Amniotic stem cell (primary cell): ENCODE measurements at places on chromosomes 6 and 20.

GRCh38 chr6:16089232-16090062 lies 39.4 kb upstream of the MYLIP start:
- no peak for DNase-seq

GRCh38 chr6:1438471-1438881 lies 49.1 kb downstream of the FOXF2 start:
- DNase-seq, result no peak

DNA sequence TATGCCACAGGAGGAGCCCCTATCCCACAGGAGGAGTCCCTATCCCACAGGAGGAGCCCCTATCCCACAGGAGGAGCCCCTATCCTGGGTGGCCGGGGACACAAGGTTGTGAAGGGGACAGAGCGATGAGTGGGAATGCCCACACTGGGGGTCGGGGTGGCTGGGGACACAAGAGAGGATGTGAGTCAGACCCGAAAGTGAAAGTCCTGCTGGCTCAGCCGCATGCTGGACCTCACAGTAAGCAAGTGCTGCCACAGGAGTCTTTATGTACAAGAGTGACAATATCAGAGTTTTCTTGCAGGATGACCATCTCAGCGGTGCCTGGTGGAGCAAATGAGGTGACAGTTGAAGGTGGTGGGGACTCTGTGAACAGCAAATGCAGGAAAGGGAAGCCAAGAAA lies 93.7 kb downstream of the PSMB1 start:
- no peak for DNase-seq

DNA sequence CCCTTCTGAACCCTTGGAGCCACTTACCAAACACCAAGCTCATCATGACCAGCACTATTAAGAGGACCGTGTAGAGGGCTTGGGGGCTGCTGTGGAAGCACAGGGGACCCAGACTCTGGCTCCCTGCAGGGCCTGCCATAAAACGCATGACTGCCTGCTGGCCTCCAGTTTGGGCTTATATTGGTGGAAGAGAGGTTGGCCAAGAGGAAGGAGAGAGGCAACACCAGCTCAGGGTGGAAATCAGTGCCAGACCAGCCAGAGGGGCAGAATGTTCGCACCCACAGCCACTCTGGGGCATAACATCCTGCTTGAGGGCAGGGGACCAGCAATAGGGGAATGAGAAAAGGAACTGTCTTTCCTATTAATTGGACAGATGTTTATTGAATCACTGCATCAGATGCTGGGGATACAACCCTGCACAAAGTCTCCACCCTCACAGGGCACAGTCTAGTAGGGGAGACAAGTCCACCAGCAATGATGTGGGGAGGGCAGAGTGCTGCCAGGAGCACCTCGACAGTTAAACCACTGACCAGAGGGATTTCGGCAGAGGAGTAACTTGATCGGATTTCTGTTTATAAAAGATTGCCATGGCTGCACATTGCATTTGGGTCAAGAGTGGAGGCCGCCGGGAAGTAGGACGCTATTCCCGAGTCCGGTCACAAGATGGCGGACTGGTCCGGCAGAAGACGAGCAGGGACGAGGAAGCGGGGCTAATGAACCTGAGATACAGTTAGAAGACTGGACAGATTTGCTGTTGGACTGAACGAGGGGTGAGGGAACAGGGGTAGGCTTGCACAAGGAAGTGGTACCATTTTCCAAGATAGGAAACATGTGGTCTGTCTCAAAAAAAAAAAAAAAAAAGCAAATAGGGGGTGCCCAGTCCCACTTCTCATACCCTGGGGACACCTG lies at the start of gene LY6G5C:
LY6G5C (minus strand) TSS at position 842 of the 909 bp plus-strand sequence; CDS start at position 148, 694 bp downstream.
- peak; percentile 75 for DNase-seq

GRCh38 chr6:22575190-22575589 lies 5.8 kb downstream of the HDGFL1 start:
- no peak for DNase-seq

- DNase-seq, result no peak
Measured at GRCh38 chr20:62549499-62550086, 73.8 kb upstream of the GATA5 start.

DNA sequence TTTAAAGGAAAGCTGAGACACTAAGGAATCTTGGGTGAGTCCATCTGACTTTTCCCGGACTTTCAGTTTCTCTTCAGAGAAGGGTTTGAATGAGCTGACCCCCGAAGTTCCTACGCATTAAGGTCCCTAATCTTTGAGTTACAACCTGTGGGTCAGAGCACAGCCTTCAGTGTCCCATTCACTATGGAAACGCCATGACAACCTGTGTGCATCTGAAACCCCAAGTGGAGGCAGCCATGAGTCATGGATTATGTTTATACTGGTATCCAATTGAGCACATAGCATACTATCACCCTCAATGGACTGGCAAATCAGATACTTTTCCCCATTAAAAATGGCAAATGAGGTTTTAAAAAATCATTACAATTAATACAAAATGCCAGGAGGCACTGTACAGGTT lies 11.4 kb downstream of the MYLK4 start:
- no peak for DNase-seq

DNA sequence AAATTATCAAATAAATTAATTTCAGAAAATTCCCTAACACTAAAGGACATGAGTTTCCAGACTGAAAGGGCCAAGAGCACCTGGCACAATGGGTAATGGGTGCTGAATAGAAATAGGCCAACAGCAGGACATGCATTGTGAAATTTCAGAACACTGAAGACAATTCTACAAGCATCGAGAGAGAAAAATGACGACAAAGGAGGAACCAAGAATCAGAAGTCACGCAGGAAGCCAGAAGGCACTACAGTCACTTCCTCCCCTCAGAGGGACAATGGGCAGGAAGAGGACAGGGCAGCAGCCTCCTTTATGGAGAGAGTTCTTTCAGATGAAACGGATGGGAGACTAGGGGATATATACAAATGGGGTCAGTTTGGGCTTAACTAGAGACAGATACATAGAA lies 29.6 kb downstream of the PCNA start:
- DNase-seq, result no peak

DNA sequence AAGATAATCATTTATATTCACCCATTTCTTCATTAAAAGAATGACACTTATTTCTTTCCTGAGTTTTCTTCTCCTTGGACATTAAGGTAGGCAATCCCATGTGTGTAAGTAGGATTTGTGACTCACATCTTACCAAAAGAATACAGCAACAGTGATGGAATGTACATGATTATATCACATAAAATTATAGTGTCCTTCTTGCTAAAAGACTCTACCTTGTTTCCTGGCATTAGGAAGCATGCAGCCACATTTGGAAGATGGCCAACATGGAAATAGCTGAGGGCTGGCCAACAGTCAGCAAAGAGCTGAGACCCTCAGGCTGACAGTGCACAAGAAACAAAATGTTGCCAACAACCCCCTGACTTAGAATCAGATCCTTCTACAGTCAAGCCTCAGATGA lies 327.9 kb upstream of the MARCKS start:
- no peak for DNase-seq

DNA sequence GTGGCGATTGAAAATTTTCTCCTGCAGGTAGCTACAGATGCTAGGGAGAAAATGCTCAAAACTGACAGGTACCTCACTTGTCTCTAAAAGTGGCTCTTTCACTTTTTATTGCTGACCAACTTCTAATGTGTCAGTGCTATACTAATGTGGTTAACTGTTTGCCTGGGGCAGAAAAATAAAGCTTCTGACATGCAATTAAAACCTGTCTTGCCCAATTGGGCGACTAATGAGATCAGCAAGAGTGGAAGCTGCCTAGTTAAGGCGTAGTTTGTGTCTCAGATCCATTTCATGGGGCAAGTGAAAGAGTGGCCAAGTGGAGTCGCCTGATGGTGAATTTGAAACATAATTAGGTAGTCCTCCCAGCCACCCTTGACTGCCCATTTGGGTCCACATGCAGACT lies 193.3 kb downstream of the TSHZ2 start:
- no peak for DNase-seq

- no peak for DNase-seq
Measured at GRCh38 chr6:87165185-87165584, 9.8 kb downstream of the ZNF292 start.

- no peak for DNase-seq
Measured at GRCh38 chr20:63610581-63611435, 16.1 kb downstream of the GMEB2 start.

- no peak for DNase-seq
Measured at GRCh38 chr6:108363889-108364313, 69.0 kb downstream of the AFG1L start.

- no peak for DNase-seq
Measured at GRCh38 chr6:15509335-15509933, 153.4 kb downstream of the DTNBP1 start.

- no peak for DNase-seq
Measured at GRCh38 chr20:945841-946240, 29.7 kb upstream of the ANGPT4 start.

- DNase-seq, result no peak
Measured at GRCh38 chr20:17479063-17479657, 52.0 kb downstream of the BFSP1 start.

DNA sequence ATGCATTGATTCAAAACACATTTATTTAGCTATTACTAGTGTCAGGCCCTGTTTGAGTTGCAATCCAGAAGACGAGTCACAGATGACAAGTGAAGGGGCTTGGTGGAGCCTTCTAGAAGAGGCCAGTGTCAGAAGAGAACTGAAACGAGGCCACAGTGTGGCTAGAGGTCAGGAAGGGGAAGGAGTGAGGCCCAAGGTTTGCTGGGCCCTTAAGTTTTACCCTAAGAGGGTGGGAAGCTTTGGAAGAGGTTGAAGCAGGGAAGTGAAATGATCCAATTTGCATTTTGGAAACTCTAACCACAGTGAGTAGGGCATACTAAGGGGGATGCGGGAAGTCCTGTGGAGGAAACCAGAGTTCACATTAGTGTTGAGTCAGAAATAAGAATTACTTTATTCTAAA lies 25.0 kb downstream of the TTK start:
- DNase-seq, result no peak

- DNase-seq, result no peak
Measured at GRCh38 chr6:47524136-47524845, 46.7 kb downstream of the CD2AP start.

DNA sequence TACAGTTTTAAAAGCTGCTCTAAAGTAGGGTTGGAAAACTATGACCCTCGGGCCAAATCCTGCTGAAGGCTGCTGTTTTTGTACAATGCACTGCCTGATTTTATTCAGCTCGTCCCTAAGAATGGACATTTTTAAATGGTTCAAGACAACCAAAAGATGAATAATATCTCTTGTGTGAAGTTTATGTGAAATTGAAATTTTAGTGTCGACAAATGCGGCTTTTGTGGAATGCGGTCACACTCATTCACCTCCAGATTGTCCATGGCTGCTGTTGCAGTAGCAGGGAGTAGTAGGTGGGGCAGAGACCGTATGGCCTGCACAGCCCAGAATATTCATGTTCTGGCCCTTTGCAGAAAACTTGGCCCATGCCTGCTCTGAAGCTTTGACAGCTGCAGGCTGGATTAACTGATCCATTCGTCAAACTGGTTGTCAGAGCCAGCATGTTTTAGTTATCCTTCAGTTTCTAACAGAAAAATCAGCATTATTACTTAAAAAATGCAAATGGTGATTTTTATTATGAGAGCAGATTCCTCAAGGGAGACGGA lies 91.6 kb downstream of the PSMG4 start:
- DNase-seq, result no peak

DNA sequence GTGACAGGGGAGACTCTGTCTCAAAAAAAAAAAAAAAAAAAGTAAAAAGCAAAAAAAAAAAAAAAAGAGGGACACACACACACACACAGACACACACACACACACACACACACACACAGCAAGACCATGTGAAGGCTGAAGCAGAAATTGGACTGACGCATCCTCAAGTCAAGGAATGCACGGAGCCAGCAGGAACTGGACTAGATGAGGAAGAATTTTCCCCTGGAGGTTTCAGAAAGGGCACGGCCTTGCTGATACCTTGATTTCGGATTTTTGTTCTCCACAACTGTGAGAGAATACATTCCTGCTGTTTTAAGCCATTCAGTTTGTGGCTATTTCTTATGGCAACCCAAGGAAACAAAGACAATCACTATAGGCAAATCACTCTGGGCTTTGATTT lies 176.9 kb upstream of the SALL4 start:
- DNase-seq, result no peak

DNA sequence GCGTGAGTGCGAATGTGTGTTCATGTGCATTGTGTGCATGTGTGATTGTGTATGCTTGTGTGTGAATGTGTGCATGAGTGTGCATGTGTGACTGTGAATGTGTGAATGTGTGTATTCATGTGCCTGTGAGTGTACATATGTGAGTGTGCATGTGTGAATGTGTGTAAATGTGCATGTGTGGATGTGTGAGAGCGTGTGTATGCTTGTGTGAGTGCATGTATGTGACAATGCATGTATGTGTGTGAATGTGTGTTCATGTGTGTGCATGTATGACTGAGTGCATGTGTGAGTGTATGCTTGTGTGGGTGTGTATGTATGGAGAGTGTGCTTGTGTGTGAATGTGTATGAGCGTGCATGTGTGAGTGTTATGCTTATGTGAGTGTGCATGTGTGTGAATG lies 77.4 kb downstream of the SMOC2 start:
- DNase-seq, result no peak

- no peak for DNase-seq
Measured at GRCh38 chr6:38326837-38327236, 312.9 kb downstream of the BTBD9 start.

DNA sequence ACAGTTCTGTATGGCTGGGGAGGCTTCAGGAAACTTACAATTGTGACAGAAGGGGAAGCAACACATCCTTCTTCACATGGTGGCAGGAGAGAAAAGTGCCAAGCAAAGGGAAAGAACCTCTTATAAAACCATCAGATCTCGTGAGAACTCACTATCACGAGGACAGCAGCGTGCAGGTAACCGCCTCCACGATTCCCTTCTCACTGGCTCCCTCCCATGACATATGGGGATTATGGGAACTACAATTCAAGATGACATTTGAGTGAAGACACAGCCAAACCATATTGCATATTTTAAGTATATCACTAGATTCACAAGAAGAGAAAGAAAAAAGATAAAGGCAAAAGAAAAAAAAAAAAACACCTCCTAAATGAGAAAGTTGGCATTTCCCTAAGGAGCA lies 431.9 kb upstream of the RGS17 start:
- DNase-seq, result no peak

GRCh38 chr6:24529985-24530384 lies 35.2 kb downstream of the ALDH5A1 start:
- no peak for DNase-seq

DNA sequence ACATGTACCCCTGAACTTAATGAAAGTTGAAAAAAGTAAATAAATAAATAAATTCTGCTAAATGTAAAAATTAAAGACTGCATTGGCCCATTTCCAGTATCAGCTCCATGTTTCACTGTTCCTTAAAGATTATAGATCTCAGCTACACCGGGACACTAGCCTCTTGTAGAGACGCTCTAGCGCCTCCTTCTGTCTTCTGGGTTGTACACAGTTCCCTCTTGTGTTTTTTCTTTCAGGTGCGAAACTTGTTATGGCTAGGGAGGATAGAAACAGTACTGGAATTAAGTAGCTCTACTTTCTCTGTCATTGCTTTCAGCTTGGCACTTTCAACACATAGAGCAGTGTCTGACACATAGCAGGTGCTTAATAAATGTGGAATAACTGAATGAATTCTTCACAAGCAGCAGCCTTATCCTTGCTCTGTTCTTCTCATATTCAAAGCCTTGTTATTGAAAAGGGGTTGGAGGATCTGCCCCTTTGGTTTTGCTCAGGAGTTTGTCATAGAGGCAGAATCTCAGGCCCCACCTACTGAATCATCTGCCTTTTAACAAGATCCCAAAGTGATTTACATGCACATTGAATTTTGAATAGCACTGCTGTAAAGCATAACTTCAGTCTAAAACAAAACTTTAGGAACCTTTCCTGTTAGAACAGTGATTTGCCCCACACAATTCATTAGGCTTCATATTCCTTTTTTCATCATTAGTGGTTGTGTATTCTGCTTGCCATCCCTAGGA lies 92.3 kb downstream of the FIG4 start:
- DNase-seq, result no peak

- no peak for DNase-seq
Measured at GRCh38 chr6:97347111-97347510, 64.1 kb upstream of the MMS22L start.
